ENCODE measurements at places on chromosomes 2 and 18.

- peak; percentile 74 for DNase-seq
These were observed 24.0 kb downstream of the RAX start for GRCh38 chr18:59249199-59249774.

GRCh38 chr18:58125183-58125582 lies 81.2 kb downstream of the NEDD4L start:
- peak; percentile 31 for DNase-seq

GRCh38 chr2:39715822-39716221 lies 50.1 kb downstream of the TMEM178A start:
- no peak for DNase-seq

DNA sequence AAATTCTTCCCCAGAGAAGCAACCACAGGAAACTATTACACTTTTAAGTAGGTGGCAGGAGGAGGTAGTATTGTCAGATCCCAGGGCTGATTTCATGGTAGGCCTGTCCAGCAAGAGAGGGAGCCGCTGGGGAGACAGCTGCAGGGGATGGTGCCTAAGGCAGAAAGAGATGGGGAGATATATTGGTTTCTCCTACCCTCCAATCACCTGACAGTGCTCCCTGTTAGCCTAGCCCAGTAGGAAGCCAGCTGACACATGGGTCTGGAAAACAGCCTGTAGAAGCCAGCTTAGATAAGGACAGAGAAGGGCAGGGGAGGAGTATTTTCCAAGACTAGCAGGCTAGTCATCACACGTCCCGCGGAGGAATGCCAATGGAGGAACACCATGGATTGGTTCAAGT lies 8.2 kb upstream of the SPOPL start:
- DNase-seq = no peak

Measured in RKO (cell line).